Stimulated activated CD4-positive, alpha-beta T cell treated with anti-CD3 and anti-CD28 coated beads, Interleukin-15, amount 100 ng/mL, for 1 hour (primary cell): ENCODE measurements at places on chromosomes 11 and 22.

DNA sequence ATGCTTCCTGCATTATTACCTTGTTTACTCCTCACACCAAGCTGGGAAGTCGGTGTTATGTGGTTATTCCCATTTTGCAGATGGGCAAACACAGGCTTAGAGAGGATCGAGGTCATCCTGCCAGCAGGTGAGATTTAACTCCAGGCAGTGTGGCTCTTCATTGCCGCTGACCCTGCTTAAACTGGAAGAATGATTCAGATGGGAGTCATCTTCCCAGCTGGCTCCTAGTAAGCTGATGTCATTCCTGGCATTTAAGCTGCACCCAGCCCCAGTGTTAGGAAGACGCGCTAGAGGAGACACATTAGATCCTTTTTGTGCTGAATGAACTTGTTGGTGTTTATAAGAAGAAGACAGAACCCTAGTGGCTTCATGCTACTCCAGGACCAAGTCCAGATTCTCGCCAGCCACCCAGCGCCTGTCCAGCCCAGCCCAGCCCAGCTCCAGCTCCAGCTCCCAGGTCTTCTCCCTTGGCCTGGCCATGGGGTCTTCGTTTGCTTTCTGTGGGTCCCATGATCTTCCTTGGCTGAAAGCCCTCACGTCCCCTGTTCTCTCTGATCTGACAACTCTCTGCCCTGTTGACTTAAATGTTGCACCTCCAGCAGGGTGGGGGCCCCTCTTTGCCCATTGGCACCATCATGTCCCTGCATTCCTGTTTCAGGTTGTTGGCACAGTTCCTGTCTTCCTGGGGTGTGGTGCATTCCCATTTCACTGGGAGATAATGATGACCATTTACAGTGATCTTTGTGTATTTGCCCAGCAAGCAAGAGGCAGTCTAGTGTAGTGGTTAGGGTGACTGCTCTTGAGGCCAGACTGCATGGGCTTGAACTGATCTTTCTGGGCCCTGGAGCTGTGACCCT lies 13.6 kb downstream of the PARVB start:
- no peak for DNase-seq

DNA sequence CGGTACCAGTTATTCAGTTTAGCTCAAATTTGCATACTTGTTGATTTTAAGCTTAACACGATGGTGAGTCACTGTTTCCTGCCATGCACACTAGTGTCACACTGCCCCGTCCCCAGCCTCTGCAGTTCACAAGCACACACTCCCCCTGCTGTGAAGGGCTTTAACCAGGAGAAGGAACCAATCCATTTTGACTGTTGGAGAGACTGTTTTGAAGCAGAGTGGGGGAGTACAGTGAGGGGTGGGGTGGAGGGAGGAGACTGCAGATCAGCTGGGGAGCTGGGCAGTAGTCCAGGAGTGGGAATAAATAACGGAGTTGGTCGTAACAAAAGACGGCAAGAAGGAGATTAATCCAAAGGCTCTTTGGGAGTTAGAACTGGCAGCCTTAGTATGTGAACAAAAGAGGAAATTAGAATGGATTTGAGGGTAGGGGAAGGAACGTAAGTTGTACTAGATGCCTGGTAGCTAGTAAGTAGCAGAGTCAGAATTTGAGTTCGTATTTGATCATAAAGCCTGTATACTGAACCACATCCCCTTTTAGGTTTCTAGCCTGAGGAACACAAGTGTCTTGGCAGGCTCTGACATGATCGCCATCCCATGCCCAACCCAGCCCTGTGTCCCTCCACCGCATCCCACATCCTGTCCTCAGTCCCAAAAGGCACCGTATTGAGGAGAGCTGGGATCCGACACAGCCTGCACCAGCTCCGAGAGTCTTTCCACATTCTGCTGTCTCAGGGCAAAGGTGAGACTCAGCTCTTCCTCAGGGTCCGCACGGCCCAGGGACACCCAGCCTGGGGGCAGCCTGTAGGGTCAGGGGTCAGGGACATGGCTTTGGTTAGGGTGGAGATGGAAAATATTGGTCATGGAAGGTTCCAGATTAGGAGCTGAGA lies 862 bp downstream of the TPP1 start:
- DNase-seq, result no peak

DNA sequence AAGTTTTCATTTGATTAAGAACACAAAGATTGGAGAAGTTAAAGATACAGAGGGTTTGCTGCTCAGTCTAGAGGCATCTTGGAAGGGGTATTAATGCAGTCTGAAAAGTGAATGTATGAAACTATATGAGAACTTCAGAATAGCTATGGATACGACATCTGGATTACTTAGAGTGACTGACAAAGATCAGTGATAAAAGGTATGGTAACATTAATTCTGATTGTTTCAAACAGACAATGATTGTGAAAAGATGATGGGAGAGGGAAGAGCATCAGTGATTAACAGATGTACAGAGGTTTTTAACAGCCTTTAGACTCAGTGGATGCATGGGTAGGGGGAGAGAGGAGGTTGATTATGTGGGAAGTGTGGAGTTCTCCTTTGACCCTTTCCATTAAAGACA lies 919.4 kb upstream of the CNTN5 start:
- no peak for DNase-seq

GRCh38 chr22:45931042-45931441 lies 45.9 kb downstream of the WNT7B start:
- no peak for DNase-seq

DNA sequence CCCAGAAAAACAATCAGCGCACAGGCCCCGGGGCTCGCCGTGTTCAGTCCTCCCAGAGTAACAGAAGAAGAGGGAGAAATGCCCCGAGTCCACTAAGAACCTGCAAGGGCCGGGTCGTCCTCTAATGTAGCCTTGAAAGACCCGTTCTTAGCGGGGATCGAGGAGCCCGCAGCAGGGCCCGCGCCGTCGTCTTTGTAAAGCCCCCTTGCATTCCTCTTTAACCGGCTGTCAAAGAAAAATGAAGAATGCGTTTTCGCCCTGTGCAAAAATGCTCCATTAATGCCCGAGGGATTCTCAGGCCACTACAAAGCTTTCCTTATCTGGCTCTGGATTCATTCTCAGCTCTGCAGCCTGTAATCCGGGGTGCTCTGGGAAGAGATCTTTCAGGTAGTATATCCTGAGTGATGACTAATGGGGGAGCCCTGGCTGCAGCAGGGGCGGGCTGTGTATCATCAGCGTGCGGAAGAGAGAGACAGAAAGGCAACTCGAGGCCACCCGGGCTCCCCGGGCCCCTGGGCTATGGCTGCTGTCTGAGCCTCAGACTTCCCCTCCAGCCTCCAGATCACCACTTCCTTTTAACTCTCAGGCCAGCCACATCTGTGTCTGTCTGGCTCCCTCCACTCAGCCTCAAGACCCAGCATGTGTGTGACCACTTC lies 78.2 kb downstream of the FBLN1 start:
- DNase-seq, result no peak

DNA sequence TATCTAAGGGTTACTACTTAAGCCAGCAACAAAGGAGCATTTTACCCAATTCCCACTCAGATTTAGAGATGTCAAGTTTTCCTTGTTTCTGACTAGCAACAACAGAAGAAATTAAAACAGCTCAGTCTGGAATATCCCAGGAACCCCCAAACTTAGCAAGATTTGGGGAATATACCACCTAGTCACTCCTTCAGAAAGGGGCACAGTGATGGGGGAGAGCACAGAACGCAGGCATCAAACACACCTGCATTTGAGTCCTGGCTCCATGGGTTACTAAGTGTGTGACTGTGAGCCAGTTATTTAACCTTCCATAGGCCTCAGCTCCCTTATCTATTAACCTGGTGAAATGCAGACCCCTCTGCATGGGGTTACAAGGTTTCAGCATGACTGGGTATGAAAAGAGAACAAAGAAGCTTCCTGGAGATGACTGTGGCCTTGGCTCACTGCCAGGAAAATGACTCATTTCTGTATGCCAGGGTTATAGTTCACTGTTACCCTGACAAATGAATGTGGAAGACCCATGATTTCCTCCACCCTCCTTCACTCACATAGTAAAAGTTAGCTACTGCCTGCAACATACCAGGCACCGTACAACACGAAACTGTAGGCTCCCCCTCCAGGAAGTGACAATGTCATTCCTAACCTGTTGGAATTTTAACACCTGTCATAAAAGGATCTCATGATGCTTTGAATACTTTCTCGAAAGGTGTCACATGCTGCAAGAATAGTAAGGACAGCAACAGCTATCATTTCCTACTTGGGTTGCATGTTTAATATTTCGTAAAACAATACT lies 79.6 kb downstream of the ME3 start:
- peak; percentile 44 for DNase-seq

DNA sequence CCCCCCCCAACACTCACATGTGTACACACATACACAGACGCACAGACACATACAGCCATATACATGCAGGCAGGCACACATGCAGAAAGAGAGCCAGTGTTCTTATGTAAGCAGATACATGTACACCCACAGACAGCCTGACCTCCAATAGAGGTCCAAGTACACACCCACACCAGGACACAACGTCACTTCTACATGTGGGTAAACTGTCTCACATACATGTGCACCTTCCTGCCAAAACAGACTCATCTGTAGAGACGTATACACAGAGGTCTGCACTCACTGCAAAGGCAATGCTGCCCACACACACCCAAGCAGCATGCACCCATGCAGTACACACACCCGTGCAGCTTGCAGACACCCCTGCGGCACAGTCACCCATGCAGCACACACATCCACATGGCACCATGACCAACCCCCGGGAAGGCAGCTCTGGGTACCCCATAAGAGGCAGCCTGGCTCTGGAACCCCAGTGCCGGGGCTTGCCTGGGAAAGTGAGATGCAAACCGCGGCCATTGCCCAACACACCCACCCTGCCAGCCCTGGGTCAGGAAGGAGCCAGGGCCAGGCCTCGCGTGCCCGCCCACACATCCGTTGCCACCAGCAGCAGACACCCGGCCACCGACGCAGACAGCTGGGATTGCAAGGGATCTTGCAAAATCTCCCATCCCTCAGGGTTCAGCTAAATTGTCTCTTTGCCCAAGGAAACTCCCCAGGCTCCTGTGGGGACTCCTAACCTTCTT lies 10.1 kb downstream of the CASTOR1 start:
- no peak for DNase-seq

GRCh38 chr11:118497831-118498230 lies 29.4 kb upstream of the TTC36 start:
- DNase-seq, result no peak

GRCh38 chr22:33221568-33221967 lies 163.4 kb upstream of the SYN3 start:
- no peak for DNase-seq

DNA sequence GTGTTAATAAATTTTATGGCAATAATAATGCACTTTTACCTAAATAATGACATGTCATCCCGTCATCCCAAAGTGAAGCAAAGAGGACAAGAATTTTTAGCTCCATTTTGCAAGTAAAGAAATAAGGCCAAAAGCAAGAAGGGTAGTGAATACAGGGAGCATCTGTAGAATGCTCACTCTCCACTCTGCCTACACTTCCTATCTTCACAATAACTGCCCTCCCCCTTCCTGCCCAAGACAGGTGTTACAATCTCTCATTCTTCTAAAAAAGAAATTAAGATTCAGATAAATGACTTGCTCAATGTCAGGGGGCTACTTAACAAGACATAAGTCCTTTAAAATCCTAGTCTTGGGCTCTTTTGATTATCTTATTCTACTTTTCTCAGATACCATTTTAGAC lies 8.9 kb downstream of the RDX start:
- DNase-seq, result no peak

GRCh38 chr11:110491577-110492320 lies 62.0 kb downstream of the FDX1 start:
- DNase-seq, result no peak

DNA sequence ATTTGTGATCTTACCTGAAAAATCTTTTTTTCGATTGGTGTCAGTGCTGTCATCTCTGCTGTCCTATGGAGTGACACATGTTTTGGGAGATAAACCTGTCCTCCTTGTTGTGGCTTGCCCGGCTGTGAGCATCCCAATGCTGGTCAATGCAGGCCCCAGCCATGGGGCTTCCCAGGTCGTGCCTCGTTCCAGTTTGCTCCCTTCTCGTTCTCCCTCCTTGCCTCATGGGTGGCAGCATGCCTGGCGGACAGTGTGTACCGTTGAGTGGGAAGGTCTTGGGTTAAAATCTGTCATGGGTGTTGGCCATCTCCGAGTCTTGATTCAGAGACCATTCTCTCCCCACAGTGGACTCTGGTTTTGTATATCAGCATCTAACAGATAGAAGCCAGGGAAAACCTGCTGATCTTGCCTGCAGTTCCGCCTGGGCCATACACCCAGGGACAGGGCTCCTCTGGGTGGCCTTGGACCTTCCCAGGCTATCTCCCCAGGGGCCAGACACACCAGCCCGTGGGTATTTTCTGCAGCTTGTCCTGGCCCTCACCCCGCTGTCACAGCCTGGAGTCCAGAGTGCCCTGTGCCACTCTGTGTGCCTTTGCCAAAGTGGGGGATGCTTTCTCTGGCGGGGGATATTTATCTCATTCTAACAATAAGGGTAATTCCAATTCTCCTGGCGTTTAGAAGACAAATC lies 208.1 kb downstream of the TBC1D22A start:
- DNase-seq, result no peak

DNA sequence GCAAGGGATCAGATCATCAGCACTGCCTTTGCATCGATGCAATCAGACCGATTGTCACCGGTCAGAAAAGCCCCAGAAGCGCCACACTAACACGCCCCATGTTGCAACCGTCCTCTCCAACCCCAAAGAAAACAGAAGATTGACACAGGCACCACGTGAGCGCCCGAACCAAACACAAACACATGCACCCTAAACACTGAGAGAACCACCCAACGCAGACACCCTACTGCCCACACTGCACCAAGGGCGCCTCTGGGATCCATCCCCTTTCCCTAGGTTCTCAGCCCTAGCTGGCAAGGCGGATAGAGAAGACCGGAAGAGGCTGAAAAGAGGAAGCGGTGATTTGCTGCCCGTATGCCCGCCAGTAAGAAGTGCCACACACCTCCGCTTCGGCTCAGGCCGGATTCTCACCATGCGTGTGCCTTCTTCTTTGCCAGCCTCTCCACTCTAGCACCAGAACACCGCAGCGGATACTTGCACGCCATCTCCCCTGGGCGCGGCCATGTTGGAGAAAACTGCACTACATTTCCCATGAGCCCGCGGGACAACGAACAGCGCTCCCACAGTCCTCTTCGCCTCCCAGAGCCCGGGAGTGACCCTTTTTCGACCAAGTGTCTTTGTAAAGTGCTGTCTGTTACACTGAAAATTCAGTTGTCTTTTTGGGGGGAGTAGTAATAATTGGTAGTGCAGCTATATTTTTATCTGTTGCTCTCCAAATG lies at the start of gene ALKBH8:
ALKBH8 (minus strand) TSS at position 517 of the 719 bp plus-strand sequence. CDS start 4,842 bp downstream, outside the sequence.
- peak; percentile 52 for DNase-seq

- no peak for DNase-seq
These were observed 72.0 kb downstream of the SLC5A12 start for GRCh38 chr11:26649884-26650283.

- no peak for DNase-seq
These were observed 1.9 kb downstream of the WBP2NL start for GRCh38 chr22:42000466-42000865.

GRCh38 chr11:16217631-16218030 lies 138.7 kb downstream of the SOX6 start:
- no peak for DNase-seq

GRCh38 chr11:119976805-119977560 lies 160.9 kb downstream of the TRIM29 start:
- DNase-seq, result no peak
